IMR-90 (cell line): ENCODE measurements at places on chromosomes 4 and X.
A peak's percentile ranks its signal among the peaks of the same experiment; 100 is the strongest.

- DNase-seq, result no peak
Observed at GRCh38 chr4:6517171-6517570, 44.8 kb upstream of the PPP2R2C start.

DNA sequence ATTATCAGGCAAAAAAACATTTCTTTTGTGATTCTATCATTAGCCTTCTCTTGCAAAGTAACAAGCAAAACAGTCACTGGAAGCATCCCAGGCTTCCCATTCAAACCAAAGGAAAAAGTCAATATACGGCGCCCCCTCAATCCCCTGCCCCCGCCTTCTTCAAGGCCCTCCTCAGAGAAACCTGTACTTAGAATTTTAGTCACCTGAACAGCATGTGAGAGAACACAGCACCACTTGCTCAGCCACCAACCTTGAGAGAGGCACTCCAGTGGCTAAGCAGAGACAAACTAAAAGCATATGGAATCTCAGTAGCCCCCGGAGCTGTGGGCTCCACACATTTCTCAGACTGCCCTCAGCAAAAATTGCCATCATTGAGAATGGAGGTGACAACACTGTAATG lies 25.2 kb downstream of the LEF1 start:
- no peak for DNase-seq

GRCh38 chr4:147096667-147097604 lies 151.3 kb upstream of the TTC29 start:
- peak; percentile 69 for DNase-seq

DNA sequence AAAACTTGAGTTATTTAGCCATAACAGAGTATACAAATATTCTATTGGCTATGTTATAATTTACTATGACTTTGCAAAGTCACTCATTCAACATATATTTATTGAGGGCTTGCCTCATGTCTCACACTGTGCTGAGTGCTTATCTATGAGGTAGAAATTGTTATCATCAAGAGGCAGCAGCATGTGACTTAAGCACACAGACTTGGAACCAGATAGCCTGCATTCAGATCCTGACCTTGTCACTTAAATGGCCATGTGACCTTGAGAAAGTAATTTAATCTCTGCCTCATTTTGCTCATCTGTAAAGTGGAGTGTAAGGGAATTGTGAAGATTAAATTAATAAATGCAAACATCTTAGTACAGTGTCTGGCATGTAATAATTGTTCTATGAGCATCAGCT lies 10.1 kb upstream of the EXOSC9 start:
- peak; percentile 40 for DNase-seq

- DNase-seq, result no peak
Observed at GRCh38 chr4:87799301-87800113, at the start of gene IBSP. Gene IBSP (plus strand): TSS chr4:87799554. CDS start chr4:87802362, 2,808 bp downstream.

DNA sequence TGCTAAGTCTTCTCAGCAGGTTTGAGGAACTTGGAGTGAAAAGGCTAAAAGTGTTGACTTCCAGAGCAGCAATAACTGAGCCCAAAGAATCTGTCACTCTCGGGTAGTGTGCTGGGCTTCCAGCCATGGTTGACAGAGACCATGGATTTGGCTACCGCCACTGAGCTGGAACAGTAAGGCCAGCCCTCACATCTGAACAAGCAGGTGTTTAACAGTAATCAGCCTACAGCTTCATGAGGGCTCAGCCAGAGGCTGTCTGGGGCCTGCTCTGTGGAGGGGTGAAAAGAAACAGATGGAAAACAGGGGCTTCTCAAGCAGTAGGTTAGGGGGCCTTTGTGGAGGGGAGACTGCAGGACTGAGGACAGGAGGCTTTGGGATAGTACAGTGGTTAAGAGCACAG lies 14.9 kb downstream of the RASL11B start:
- DNase-seq, result no peak

DNA sequence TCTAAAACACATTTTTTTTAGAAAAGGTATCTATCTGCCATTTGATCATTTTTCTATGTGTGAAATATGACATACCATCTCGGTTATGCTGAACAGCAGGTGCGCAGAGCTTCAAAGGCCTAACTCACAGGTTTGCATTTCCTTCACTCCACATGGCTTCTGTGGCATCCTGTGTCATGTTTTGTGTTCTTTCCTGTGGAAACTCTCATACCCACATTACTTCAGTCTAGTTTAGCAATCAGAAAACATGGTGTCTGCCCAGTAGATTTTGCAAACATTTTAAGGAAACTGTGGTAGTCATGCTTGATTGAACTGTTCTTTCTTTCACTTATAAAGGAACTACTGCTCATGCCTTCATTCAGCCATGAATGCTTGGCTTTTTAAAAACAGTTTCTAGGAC lies 11.3 kb upstream of the ARAP2 start:
- no peak for DNase-seq

DNA sequence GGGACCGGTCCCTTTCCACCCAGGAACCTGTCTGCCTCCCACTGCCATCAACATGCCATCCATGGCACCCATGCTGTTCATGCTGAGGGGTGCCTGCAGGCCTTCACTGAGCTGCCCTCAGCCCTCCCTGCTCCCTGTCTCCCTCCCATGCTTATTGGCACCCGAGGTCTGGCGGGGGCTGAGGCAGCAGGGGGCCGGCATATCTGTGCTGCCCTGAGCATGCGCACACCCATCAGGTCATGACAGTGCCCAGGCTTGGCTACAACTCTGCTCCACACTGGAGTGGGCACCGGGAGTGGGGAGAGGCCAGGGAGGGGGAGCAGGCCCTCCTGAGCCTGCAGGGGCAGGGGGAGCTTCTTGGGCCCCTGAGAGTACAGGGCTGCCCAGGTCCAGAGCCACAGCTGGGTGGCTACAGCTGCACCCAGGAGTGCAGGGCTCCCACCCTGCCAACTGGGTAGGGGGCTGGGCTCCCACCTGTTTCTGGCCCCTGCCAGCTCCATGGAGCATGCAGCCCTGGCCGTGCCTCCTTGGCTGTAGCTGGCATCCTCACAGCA lies 395.8 kb upstream of the DMD start:
- DNase-seq, result no peak

GRCh38 chrX:131388293-131388692 lies 99.2 kb upstream of the IGSF1 start:
- DNase-seq, result no peak
